A549 treated with AZD2906 at 1 μM for 4 hours (cell line): ENCODE measurements at places on chromosomes 12 and 14. TPM values are rescaled to one million over a fixed set of nuclear protein-coding genes. Genes with fewer than 3 reads are reported as not detected.

Gene EIF4B
- total RNA-seq, result 230 to 453 TPM (median 274 TPM) in 5 replicates

Gene P2RX7
- total RNA-seq, result not detected in 5 replicates

Gene TCL1B
- total RNA-seq, result not detected in 5 replicates

Gene STYK1
- 0.16 to 0.28 TPM (median 0.18 TPM) in 5 replicates for total RNA-seq

Gene AP1G2
- total RNA-seq, result 35.3 to 51.0 TPM (median 48.3 TPM) in 5 replicates

Gene UTP20
- total RNA-seq, result 12.8 to 18.3 TPM (median 13.6 TPM) in 5 replicates

Gene ATL1
- total RNA-seq, result 4.7 to 7.0 TPM (median 5.1 TPM) in 5 replicates

Gene INF2
- 73.0 to 125 TPM (median 121 TPM) in 5 replicates for total RNA-seq

Gene CREBL2
- total RNA-seq, result 16.6 to 23.0 TPM (median 18.2 TPM) in 5 replicates

Gene RIPK3
- total RNA-seq, result not detected in 5 replicates

Gene TRIAP1
- 66.8 to 81.2 TPM (median 71.7 TPM) in 5 replicates for total RNA-seq

Gene BMP4
- total RNA-seq, result 2.3 to 3.0 TPM (median 2.4 TPM) in 5 replicates

Gene TDG
- 21.5 to 31.5 TPM (median 25.0 TPM) in 5 replicates for total RNA-seq

Gene FIGNL2
- total RNA-seq, result 0.21 to 0.29 TPM (median 0.28 TPM) in 5 replicates
